HEK293T (cell line): ENCODE measurements at places on chromosomes 5 and 9.

DNA sequence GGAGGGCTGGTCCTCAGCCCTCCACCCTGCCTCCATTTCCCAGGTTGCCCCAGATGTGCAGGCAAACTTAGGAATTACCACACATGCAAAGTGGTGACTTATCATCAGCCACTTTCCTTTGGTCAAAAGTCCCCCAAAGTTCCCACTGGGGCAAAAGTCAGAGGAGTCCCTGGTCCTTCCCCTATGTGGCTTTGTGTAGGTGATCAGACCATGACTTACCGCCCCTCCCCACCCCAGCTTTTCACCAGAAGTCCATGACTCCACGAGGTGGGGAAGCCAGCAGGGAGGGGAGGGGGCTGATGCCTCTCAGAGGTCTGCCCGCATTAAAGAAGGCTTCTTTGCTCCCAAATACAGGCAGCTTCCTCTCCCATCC is 5.8 kb downstream of the TRAF1 start:
- no peak for DNase-seq

GRCh38 chr5:4804691-4805360 is 335.3 kb upstream of the ADAMTS16 start:
- DNase-seq = no peak

DNA sequence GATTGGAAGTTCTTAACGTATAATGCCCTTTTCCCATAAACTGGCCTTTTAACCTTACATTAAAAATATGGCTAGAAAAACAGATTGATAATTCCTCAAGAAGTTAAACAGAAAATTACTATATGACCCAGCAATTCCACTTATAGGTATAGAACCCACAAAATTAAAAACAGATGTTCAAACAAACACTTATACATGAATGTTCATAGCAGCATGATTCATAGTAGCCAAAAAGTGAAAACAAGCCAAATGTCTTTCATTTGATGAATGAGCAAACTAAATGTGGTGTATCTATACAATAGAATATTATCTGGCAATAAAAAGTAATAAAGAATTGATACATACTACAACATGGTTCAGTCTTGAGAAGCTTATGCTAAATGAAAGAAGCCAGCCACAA is 35.5 kb downstream of the POU5F2 start:
- DNase-seq = no peak

GRCh38 chr5:119405419-119405818 is 46.9 kb upstream of the HSD17B4 start:
- no peak for DNase-seq

GRCh38 chr5:127589309-127590030 is 59.4 kb upstream of the CTXN3 start:
- no peak for DNase-seq

GRCh38 chr9:27457445-27457844 is 66.6 kb upstream of the IFNK start:
- DNase-seq = no peak

- DNase-seq = no peak
Measured at GRCh38 chr5:153816870-153817269, 221.8 kb downstream of the FAM114A2 start.

GRCh38 chr9:110115341-110115820 is 92.6 kb downstream of the C9orf152 start:
- DNase-seq = no peak

DNA sequence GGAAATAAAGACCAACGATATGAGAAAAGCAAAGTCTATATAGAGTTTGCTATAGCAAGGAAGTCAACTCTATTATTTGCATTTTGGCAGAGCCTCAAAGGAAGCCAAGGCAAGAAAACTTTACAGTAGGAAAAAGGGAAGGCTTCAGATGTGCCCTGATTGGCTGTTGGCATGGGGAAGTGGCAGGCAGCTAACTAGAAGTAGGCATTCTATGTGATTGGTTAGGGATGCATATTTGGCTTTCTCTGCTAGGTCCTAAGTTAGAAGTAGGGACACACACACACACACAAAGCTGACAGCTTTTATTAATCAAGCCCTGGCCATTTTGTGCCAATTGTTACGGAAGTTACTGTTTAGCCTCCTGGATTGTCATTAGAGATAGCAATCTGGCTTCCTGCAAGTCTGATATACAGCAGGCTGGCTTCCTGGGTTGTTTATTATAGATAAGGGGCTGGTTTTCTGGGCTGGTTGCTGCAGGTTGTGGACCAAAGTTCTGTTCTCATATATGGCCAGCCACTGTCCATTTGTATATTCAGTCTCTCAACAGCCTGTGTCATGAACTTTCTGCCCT is 308.1 kb upstream of the GRAMD2B start:
- no peak for DNase-seq

DNA sequence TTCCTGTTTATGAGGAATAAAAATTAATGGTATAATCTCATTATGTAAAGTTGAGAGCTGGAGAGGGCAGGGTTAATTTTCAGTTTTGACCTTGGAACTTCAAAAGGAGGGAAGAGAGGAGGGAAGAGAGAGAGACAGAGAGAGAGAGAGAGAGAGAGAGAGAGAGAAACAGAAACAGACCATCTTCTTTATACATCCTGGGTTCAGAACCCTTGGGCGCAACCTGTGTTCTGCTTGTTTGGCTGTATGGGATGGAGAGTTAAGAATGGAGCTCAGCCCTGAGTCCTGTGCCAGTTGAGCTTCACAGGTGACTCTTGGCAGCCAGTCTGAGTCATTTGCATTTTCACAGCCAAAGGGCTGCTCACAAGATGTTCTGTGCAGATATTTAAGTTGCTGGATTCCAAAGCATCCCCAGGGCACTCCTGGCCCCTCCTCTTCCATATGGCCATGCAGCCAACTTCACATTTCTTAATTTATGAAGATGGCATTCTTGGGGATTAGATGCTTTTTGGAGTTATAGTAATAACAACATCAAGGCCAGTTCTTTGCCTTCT is 143.5 kb downstream of the CARTPT start:
- DNase-seq = no peak

GRCh38 chr9:35760651-35761050 is 6.6 kb upstream of the MSMP start:
- no peak for DNase-seq

DNA sequence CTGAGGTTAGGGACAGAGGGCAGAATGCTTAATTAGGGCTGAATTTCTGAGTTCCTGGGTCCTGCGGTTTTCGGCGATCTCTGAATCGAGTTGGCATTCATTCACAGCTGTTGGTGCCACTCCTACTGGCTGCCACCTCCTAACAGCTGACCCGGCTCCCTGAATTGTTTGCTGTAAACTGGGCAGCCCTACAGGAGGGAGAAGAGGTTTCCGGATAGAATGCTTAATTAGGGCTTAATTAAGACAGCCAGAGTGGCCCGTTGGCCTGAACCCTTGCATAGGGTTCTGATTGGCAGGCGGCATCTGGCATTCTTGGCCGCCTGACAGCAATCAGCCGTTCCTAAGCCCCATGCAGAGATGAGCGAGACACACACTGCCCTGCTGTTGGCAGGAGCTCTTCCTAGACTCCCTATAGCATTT is 25.7 kb downstream of the FRMPD1 start:
- DNase-seq = no peak

- DNase-seq = no peak
Measured at GRCh38 chr9:134666208-134666607, 24.6 kb downstream of the COL5A1 start.

GRCh38 chr5:124630767-124631704 is 115.4 kb downstream of the ZNF608 start:
- no peak for DNase-seq

DNA sequence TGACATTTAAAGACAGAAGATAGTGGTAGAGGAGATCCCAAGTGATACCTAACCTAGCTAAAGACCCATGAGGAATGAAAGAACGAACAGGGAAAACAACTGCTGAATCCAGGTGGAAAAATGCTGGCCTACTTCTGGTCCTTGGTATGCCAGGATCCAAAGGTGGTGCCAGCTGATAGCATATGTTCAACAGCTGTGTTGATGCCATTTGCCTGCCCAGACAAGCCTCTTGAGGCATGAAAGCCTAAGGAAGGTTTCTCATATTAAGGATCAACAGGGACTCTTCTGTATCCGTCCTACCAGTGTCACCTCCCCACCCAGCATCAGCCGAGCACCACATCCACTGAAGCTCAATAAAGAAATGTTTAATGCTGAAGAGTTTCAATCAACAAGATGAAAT is 225.7 kb upstream of the DMRT1 start:
- no peak for DNase-seq

DNA sequence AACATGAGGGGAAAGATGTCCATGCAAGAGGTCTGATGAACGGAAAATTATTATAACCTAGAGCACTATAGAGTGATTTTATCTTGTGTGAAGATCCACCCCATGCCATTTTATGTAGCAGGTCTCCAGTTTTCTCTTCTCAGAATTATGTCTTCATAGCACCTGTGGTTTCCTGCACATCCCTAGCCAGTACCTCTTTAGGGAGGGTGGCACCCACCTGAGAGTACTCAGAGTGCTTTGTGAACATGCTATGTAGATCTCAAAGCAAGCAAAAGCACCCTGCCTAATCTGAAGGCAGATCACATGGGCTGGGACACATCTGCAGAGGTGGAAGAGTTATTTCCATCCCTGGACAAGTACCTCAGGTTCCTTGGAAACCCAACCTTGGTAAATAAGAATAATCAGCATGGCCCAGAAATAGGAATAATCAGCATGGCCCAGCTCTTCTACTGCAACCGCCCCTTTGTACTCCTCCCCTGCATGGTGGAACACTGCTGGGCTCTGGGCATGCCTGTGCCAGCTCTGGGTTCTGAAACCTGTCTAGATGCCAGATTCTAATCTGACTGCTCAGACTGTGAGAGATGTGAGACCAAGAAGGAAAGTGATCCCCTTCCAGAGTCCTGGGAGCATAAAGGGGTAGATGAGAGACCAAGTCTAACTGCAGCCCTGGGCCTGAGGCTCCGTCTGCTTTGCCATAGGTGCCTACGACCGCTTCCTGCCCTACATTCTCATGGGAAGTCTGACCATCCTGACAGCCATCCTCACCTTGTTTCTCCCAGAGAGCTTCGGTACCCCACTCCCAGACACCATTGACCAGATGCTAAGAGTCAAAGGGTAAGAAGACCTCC is 23.7 kb downstream of the SLC22A5 start:
- DNase-seq = no peak

- no peak for DNase-seq
Measured at GRCh38 chr5:95332158-95332557, 47.3 kb upstream of the MCTP1 start.

GRCh38 chr5:131513780-131514179 is 121.2 kb downstream of the RAPGEF6 start:
- DNase-seq = no peak

- peak; percentile 57 for DNase-seq
Measured at GRCh38 chr5:57298985-57299491, 125.2 kb downstream of the GPBP1 start.

DNA sequence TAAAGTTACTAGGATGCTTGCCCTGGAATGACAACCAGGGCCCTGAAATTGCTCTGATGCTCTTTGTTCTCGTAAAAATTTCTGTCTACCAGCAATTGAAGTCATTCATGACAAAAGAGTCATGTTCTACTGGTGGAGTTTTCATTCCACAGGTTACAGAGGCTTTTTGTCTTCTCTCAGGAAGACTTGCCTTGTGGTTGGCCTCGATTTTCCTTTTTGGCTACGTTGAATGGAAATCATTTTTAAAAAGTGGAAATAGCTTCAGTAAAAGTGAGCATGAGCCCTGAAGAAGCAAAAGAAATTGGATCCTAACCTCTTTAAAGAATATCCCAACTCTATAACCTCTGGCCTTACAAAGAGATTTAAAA is 255.2 kb downstream of the AOPEP start:
- no peak for DNase-seq

DNA sequence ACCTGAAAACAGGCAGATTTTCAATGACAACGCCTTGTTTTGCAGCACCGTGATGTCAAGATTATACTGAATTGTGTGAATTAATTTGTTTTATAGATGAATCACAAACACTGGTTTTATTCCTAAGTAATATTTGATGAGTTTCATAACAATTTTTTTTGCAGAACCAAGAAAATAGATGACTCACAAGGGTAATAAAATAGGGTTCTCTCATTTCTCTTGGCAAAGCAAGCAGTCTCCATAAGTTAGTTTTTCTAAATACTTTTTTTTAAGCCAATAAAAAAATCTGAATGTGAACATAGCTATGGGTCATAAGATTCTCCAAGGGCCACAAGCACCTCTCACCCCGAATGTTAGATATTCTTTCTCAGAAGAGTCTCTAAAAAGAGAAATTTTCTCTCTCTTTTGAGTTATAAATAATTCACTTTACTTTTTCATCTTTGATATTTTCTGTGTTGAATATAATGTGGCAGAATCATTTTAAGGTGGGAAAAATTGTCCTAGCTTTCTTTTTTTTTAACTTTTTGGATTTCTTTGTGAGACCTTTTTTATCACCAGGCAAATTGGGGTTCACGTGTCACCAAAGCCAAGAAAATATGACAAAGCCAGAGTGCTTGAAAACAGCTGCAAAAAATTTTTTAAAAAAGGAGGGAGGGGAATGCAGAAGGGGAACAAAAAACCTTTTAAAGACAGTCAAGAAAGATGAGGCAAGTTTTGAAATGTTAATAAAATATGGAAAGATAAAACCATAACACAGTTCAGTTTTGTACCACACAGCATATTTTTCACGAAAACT is 174.6 kb upstream of the DAPK1 start:
- DNase-seq = no peak

DNA sequence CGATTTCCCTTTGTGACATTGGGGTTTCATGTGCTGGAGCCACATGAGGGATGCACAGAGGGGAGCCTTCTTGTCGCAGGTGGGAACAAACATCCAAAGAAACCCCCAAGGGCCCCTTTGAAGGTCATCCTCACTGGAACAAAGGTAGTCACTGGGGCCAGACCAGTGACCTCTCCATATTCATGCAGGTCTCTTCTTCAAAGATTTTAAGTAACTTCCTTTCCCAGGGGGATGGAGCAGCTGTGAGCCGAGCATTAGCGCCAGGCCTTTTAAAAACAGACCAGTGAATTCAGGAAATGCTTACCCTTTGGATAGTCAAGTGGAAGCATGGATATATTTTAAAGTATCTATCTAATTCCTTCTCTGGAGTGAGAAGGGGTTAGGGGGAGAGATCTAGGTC is 33.0 kb downstream of the DAPK1 start:
- DNase-seq = no peak

DNA sequence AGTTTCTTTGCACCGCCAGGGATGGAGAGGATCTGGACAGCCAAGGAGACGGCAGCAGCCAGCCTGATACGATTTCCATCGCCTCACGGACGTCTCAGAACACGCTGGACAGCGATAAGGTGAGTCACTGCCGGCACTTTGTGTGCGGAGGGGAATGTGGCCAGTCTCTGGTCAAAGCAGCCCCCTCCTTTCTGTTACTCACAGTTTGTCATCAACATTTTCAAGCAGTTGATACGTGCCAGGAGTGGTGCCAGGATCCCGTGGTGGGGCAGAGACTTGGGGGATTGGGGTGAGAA is 175.1 kb upstream of the OTULINL start:
- no peak for DNase-seq

- DNase-seq = no peak
Measured at GRCh38 chr9:21429191-21429590, 11.0 kb upstream of the IFNA1 start.

DNA sequence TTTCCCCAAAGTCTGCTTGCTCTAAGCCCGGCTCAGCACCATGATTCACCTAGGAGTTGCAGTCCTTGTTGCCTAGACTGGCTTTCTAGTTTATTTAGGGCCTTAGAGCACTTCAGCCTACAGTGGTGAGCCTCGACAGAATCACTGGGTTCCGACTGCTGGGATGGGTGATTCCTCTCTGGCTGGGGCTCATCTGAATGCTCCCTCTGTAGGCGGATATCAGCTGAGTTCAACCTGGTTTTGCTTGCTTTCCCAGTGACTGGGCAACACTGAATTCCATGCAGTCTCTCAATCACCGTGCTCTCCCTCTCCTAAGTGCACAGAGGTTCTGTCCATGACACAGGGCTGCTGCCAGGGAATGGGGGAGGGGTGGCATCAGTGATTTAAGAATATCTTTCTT is 54.1 kb downstream of the OSMR start:
- no peak for DNase-seq
